SHP77 treated with DMSO at 0.1 percent for 48 hours (cell line): ENCODE measurements at places on chromosomes 12 and 14.
A peak's percentile ranks its signal among the peaks of the same experiment; 100 is the strongest.

GRCh38 chr14:23481362-23481970 lies 12.0 kb downstream of the NGDN start:
- no peak for DNase-seq

GRCh38 chr14:37573356-37573755 lies 21.7 kb downstream of the FOXA1 start:
- no peak for DNase-seq

GRCh38 chr14:81276073-81277069 lies 55.6 kb upstream of the GTF2A1 start:
- DNase-seq: no peak

- no peak for DNase-seq
Measured at GRCh38 chr12:64400041-64400440, 4.2 kb upstream of the XPOT start.

GRCh38 chr12:76144245-76144549 lies 59.7 kb upstream of the NAP1L1 start:
- DNase-seq: peak; percentile 4

GRCh38 chr12:1429980-1430379 lies 164.4 kb downstream of the FBXL14 start:
- DNase-seq: no peak

- no peak for DNase-seq
Measured at GRCh38 chr12:80716696-80717469, at the start of gene MYF5. TSS of gene MYF5 (plus strand) at chr12:80716912. CDS start at chr12:80717064, 152 bp downstream.

DNA sequence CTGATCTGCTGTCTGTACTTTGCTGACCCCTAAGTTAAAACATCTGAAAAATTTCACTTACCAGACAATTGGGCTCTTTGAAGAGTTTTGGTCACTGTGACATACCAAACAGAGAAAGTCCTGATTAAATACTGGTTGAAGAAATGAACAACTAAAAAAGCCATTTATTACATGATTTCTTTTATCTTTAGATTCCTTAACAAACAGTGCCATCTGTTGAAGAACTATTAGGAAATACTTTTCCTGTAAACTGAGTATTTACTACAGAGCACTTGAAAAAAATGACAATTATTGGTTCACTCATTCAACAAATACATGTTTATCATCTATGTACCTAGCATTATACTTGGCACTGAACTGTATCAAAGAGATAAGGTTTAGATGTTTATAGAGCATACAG lies 6.5 kb upstream of the WASHC4 start:
- no peak for DNase-seq

GRCh38 chr12:65123435-65124063 lies 2.4 kb upstream of the WIF1 start:
- no peak for DNase-seq

DNA sequence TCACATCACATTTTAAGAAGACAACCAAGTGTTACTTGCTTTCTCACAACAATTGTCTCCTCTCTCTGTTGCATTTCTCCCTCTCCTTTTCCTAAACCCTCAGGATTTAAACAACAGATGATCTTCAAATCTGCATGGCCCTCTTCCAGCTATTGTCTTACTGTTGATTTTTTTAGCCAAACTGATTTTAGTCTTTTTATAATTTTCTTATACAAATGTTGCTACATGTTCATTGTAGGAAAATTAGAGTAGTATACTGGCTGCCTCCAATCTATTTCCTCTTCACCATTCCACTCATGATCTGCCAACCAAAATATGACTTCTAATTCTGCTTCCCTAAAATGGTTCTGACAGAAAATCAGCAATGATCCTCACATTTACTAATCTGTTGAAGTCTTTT lies 1.4 kb upstream of the KERA start:
- DNase-seq: no peak

DNA sequence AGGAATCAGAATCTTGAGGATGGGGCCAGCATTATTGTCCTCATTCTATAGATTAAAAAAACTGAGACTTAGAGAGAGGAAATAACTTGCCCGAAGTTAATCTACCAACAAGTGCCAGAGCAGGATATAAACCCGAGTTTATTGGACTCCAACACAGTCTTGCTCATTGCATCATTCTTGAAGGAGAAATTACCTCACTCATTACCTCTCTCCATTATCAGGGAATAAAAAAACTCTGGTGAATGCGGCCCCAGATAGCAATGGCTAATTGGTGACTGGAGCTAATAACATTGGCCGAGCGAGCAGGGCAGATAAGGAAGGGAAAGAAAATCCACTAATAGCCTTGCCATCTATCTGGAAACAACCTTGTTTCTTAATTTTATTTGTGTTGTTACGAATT lies 24.7 kb upstream of the TMED10 start:
- no peak for DNase-seq

DNA sequence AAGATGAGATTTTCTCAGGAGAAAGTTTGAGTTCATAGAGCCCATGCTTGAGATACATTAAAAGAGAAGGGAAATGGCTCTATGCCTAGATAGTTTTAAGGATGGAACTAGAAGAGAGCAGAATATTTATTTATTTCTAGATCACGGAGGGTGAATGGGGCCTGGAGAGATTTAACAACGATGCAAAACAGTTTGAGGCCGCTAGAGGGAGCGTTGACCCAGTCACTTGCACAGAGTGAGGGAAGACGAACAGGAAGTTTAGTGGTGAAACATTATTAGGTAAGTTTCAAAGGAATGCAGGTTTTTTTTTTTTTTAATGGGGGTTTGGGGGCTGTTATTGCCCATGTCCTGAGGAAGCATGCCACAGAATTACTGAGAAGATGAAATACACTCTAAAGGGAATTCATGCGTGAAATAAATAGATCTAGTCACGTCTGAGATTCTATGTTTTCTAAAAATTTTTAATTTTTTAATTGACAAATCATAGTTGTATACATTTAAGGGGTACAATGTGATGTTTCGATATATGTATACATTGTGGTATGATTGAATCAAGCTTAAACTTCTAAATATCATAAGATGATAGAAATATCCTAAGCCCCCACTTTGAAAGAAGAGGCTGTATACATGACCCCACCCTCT lies 14.8 kb upstream of the PPP1R1A start:
- DNase-seq: peak; percentile 24

- no peak for DNase-seq
Measured at GRCh38 chr14:75181293-75182062, 5.1 kb upstream of the TMED10 start.

GRCh38 chr12:5586201-5586600 lies 154.3 kb downstream of the NTF3 start:
- DNase-seq: no peak

DNA sequence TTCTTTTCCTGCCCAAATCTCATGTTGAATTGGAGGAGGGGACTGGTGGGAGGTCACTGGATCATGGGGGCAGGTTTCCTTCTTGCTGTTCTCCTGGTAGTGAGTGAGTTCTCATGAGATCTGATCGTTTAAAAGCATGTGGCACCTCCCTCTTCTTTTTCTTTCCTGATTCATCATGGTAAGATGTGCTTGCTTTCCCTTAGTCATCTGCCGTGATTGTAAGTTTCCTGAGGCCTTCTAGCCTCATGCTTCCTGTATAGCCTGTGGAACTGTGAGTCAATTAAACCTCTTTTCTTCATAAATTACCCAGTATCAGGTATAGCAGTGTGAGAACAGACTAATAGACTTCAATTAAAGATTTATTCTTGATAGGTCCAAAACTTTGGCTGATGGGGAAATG lies 83.5 kb downstream of the CAND1 start:
- no peak for DNase-seq

- no peak for DNase-seq
Measured at GRCh38 chr12:50302686-50303085, 19.4 kb upstream of the LIMA1 start.

GRCh38 chr12:58268069-58268468 lies 326.7 kb downstream of the ATP23 start:
- DNase-seq: no peak
